ENCODE measurements at places on chromosomes 2 and 18.

GRCh38 chr18:47911877-47912276 lies 18.6 kb downstream of the SMAD2 start:
- DNase-seq: no peak

DNA sequence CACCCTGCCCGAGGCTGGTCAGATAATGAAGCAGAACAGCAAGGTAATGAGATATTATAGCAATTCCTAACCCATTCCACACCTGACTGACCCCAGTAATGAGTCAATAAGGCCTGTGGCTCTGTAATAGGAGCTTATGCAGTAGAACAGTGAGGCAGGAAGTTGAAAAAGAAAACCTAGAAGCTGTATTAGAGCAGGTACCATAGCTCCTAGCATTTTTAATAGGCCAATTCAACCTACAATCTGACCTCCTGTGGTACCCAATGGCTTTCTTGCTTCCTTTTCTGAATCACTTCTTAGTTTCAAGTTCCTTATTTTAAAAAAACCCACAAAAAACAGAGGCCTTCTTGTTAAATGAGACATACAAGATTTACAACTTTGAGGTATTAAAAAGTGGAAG lies 43.6 kb upstream of the MAP2 start:
- DNase-seq: no peak

DNA sequence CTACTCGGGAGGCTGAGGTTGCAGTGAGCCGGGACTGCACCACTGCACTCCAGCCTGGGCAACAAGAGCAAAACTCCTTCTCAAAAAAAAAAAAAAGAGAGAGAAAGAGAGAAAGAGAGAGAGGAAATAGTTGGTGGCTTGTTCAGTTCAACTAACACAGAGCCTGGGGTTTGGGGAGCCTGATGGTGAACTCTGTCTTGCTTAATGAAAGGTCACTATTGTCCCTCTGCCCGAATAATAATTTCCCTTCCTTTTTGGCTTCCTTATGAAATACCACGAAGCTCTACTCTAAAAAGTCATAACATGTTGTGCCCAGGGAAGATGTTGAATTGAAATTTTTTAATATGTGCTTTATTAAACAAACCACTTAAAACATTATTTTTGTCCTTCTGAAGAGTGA lies 17.3 kb downstream of the BCL2 start:
- DNase-seq: no peak

- no peak for DNase-seq
Measured at GRCh38 chr2:138389063-138389462, 112.5 kb upstream of the SPOPL start.

Measured in femur (tissue), 1 donor.